ENCODE measurements at places on chromosomes 5 and 9.

DNA sequence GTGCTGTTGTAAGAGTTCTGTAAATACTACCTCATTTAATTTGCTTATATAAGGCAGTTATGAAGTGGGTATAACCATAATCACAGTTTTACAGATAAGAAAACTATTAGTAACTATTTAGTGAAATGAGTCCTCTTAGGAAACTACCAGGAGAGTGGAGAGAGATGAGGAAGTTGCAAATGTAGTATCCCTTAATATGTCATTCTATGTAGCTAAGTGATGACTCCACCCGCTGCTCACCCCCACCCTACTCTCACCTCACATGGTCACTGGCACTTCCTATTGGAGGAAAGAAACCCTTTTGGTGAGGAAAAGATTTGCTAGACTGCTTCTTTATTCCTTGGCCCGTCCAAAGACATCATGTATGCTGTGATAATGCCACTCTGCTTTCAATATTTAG is 241.8 kb upstream of the SLC24A2 start:
- no peak for DNase-seq

- DNase-seq: no peak
These were observed 62.9 kb downstream of the USP20 start for GRCh38 chr9:129898185-129898584.

- DNase-seq: no peak
These were observed 40.2 kb downstream of the RGS3 start for GRCh38 chr9:113503613-113504211.

DNA sequence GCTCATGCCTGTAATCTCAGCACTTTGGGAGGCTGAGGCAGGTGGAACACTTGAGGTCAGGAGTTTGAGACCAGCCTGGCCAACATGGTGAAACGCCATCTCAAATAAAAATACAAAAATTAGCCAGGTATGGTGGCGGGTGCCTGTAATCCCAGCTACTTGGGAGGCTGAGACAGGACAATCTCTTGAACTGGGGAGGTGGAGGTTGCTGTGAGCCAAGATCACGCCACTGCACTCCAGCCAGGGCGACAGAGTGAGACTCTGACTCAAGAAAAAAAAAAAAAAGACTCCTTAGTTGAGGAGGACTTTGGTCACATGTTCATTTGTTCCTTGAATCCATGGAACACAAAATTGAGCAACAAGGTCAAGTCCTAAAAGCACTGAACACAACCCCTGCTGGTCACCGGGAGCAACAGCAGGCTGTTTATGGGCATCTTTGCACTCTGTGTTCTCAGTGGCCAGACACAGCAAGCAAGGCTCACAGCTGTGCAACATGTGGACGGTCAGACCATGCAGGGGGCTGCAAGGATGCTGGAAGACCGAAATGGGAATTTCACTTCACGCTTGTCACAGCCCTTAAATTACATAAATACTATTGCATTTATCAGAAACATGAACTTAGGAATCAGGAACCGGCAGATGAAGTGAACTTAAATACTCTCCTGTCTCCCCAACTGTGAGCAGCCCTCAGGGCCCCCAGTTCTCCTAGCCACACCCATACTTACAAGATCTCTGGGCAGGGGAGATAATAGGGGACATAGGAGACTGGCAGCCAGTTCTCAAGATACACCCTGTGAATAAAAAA is 2.8 kb downstream of the GBGT1 start:
- peak; percentile 39 for DNase-seq

GRCh38 chr9:125701351-125701750 is 5.7 kb downstream of the MAPKAP1 start:
- DNase-seq: no peak

- DNase-seq: no peak
These were observed 87.4 kb downstream of the SGCD start for GRCh38 chr5:156414391-156414790.

DNA sequence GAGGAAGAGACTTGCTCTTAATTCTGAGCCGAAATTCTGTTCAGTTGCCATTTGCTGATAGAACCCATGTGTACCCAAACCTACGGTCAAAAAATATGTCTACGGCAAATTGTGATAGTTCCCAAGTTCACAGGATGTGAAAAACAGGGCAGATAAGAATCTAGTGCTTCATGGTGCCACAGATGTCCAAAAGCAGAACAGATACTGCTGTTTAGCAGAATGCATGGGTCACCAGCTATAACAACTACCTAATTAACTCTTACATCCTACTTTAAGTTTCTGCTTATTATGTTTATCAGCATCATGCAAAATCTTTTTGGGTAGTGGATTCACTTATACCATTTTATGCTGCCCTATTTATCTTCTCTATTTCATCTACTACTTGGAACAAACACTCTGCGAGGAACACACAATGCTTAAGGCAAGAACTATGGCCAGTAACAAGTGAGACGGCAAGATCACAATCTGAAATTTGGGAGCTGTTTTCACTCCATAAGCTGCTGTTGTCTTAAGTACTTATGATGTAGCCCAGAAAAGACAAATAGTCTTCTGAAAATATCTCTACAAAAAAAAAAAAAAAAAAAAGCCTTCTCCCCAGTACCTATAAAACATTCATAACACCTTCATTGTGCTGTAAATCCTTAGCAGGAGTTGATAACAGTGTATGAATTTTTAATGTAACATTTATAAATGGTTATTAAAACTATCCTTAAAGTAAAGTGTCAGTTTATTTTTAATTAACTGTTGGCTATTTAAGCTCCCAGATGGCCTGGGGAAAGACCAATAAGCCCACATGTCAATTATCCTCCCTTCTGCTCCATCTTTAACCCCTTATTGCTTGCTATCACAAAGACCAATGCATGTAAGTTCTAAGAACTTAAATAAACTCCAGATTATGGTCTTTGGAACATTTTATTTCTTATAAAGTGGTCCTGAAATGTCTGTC is 232.3 kb downstream of the TLR4 start:
- no peak for DNase-seq

DNA sequence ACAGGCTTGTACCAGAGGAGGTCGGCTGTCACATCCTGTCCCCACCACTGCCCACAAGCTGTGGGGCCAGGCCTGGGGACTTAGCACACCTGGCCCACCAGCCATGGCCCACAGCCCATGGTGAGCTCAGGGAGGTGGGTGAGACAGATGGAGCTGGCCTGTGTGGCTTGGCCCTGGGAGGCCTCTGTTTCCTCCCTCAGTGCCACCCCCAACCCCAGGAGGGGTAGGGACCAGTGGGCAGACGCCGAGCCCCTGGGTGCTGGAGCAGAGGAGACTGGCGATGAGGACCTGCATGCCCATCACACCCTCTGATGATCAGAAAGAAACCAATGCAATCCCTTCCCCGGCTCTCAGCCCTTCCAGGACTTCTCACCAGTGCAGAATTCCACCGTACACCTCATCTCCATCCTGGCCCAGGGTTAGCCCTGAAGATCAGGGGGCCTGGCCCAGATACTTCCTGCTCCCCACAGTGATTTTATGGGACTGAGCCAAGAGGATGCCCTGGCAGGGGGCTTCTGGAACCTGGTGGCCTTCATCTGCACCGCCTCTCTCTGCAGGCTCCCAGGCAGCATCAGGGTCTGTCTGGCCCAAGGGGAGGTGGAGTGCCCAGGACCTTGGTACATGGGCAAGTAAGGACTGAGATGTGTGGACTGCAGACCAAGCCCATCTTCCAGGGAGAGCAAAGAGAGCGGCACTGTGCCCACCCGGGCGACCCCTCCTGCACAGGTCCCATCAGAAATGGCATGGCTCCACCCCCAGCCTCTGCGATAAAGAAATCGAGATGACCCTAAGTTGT is 16.9 kb upstream of the NKD2 start:
- DNase-seq: no peak

GRCh38 chr9:82820186-82820585 is 242.8 kb downstream of the RASEF start:
- DNase-seq: no peak

GRCh38 chr9:117002686-117003085 is 315.6 kb downstream of the TRIM32 start:
- DNase-seq: no peak

DNA sequence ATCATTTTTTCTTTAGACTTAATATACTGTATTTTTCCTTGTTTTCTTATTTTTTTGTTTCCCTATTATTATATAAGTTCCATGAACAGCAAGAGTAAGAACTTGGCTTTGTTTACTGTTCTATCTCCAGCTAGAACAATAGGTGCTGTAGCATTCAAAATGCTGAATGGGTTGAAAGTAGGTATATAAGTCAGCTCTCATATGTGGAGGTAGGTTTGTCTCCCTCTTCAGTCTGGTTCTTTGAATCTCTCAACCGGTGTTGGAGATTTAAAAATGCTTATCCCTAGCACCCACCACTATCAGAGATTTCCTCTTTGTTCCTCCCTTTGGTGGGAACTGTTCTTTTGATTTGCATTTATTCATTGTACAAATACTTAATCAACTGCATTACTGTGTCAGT is 87.5 kb upstream of the FSD1L start:
- DNase-seq: no peak

DNA sequence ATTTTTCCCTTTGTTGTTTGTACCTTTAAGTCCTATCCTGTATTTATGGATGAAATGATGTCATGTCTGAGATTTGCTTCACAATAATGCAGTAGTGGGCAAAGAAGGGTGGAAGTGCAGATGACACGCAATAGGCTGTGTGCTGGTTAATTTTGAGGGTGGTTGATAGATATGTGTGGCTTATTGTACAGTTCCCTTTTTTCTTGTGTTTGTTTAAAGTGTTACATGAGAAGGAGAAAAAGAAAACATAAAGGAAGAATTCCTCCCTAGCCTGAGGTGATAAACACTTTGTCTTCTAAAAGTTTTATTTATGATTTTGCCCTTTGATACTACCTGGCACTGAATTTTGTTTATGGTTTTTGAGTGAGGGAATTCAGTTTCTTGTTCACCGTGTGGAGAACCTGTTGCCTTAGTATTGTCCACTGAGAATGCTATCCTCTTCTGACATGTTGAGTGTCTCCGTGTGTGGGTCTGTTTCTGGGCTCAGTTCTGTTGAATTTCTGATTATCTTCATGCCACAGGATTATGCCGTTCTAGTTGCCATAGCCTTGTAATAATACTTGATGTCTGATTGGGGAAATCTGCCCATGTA is 52.3 kb upstream of the FAM120AOS start:
- no peak for DNase-seq

GRCh38 chr5:154523709-154524108 is 45.7 kb upstream of the HAND1 start:
- DNase-seq: no peak
